ENCODE measurements at places on chromosomes 4 and X. TPM values are rescaled to one million over a fixed set of nuclear protein-coding genes. Genes with fewer than 3 reads are reported as not detected.

Gene NPNT
- total RNA-seq: 1.1 TPM

GRCh38 chrX:14676431-14676830 is 147.1 kb downstream of the GLRA2 start:
- H3K27me3 ChIP-seq: no peaks in the 10 kb centered on the region
- H3K27ac ChIP-seq: no peak overlapping the region
- H3K4me1 ChIP-seq: no peaks in the 10 kb centered on the region
- DNase-seq: no peak
- no peaks in the 10 kb centered on the region for H3K36me3 ChIP-seq

DNA sequence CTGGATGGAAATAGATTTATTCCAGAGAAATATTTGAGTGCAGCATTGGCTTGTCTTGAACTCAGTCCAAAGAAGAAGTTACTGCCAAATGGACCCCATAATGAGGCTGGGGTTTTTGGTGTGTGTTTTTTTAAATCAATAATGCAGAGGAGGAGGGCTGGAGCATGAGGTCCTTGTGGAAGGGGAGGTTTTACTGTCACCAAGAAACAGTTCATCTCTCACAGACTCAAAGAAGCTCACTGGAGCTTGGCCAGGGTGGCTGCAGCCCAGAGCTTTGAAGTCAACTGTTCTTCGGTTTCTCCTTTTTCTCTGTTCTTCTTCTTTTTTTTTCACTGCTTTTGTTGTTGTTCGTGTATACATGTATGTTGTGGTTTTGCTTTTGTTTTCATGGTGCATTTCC is 377.7 kb downstream of the FBXW7 start:
- no peak overlapping the region for H3K4me3 ChIP-seq
- H3K27ac ChIP-seq: no peak overlapping the region
- H3K4me1 ChIP-seq: no peaks in the 10 kb centered on the region
- no peaks in the 10 kb centered on the region for H3K36me3 ChIP-seq

DNA sequence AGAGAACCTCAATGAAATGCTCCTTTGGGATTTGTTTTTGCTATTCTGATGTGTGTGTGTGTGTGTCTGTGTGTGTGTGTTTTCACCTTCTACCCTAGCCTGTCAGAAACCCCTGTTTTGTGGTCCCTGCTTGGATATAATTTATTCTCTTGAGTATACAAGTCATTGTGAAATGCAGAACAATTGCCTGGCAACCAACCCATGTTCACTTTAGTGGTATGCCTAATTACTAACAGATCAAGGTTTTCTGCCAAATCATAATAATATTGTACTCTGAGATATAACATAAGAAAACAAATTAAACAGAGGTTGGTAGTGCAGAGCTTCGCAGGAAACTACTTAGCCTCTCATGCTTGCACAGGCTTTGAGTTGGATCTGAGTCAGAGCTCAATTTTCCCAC is 7.0 kb upstream of the TET2 start:
- H3K4me3 ChIP-seq: no peak overlapping the region
- no peaks in the 10 kb centered on the region for H3K36me3 ChIP-seq
- H3K27ac ChIP-seq: no peak overlapping the region
- DNase-seq: no peak
- no peaks in the 10 kb centered on the region for H3K27me3 ChIP-seq

Gene GBA3
- total RNA-seq: 115 TPM

GRCh38 chr4:108937066-108937465 is 174.2 kb upstream of the ETNPPL start:
- H3K27me3 ChIP-seq: no peaks in the 10 kb centered on the region
- H3K27ac ChIP-seq: no peak overlapping the region
- no peaks in the 10 kb centered on the region for H3K36me3 ChIP-seq
- no peaks in the 10 kb centered on the region for H3K4me1 ChIP-seq
- no peak for DNase-seq

- H3K4me3 ChIP-seq: no peak overlapping the region
- peaks cover 3% of the 10 kb centered on the region for H3K4me1 ChIP-seq
- no peak for DNase-seq
- H3K27ac ChIP-seq: no peak overlapping the region
- no peaks in the 10 kb centered on the region for H3K36me3 ChIP-seq
- peaks cover 11% of the 10 kb centered on the region for H3K27me3 ChIP-seq
These were observed 1.5 kb downstream of the SLC10A4 start for GRCh38 chr4:48484494-48485168.

Gene SSX2B
- not detected for total RNA-seq

DNA sequence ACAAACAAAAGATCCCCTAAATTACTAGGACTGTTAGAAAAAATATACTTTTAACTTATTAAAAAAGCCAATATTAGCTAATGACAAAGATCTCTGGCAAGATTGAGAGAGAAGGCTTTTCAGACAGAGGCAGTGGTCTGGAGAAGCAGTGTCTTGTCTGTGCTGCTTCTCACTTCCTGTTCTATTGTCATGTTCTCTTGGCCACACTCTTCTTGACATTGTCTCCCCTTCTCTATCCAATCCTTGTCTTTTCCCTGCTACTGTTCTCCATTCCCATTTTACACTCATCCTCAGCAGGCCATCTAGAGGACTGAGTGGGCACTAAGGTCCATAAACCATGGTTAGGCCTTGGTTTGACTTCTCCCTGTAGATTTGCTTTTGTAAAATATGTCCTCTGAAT is 14.0 kb upstream of the TAPT1 start:
- peaks cover 10% of the 10 kb centered on the region for H3K4me1 ChIP-seq
- H3K4me3 ChIP-seq: no peak overlapping the region
- no peak overlapping the region for H3K27ac ChIP-seq
- no peaks in the 10 kb centered on the region for H3K36me3 ChIP-seq

- H3K4me3 ChIP-seq: no peak overlapping the region
- no peak for DNase-seq
- H3K27ac ChIP-seq: no peak overlapping the region
- no peaks in the 10 kb centered on the region for H3K27me3 ChIP-seq
- H3K4me1 ChIP-seq: no peaks in the 10 kb centered on the region
These were observed 870.2 kb downstream of the ADGRL3 start for GRCh38 chr4:62070291-62070852.

DNA sequence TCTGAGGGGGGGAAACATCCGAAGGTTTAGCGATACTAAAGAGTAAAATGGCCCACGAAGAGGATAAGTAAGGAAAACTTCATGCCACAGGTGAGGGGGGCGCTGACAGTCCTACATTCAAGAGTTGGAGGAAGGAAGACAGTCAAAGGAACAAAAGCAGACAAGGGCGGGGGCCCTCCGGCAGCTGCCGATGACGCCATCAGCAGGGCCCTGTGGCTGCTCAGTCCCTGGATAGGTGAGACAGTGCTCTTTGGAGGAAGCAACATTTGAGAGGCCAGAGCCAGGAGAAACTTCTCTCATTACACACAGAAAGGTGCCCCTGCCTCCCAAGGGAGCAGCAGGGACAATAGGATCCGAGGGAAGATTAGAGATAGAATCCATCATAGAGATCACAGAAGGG is 41.5 kb downstream of the RAB40AL start:
- H3K36me3 ChIP-seq: no peaks in the 10 kb centered on the region
- H3K27me3 ChIP-seq: no peaks in the 10 kb centered on the region
- no peak overlapping the region for H3K4me3 ChIP-seq
- H3K4me1 ChIP-seq: no peaks in the 10 kb centered on the region
- DNase-seq: no peak
- H3K27ac ChIP-seq: no peak overlapping the region

GRCh38 chr4:73744203-73744602 is 3.8 kb downstream of the CXCL8 start:
- DNase-seq: no peak
- no peaks in the 10 kb centered on the region for H3K36me3 ChIP-seq
- no peak overlapping the region for H3K27ac ChIP-seq
- H3K4me3 ChIP-seq: no peak overlapping the region
- peaks cover 5% of the 10 kb centered on the region for H3K4me1 ChIP-seq
- H3K27me3 ChIP-seq: no peaks in the 10 kb centered on the region
